ENCODE measurements at places on chromosomes 12 and 14.

DNA sequence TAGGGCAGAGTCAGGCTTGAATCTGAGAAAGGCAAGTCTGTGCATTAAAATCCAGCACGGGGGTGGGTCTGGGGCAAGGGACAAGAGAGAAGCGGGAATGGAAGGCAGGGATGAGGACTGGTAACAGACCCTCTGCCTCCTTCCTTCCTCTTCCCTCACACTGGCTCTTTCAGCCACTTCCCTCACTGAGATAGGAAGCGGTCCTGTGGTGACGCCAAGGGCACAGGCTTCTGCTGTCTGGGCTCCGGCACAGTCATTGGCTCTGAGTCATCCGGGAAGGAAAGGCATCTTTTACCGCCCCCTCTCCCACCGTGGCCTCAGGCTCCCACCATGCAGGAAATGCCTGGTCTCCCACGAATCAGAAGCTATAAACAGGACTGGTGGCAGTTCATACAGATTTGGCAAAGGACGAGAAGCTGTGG, 70.2 kb downstream of the ETV6 start:
- DNase-seq: peak; percentile 76

DNA sequence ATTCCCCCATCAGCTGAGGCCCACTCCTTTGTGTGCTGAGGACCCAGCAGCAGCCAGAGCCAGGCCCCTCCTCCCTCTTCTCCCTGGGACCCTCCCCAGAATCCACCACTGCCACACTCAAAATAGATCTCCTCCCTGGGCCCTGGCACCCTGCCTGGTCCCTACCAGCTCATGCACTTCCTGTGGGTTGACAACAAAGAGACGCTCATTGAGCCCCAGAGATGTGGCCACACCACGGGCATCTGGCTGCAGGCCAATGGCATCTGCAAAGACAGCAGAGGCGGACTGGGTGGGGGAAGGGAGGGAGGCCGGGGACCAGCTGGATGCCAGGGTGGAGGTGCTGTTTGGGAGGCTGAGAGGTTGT, 16.0 kb upstream of the ENDOU start:
- peak; percentile 86 for DNase-seq

- no peak for DNase-seq
These were observed 10.2 kb downstream of the ARHGAP5 start for GRCh38 chr14:32087173-32087861.

DNA sequence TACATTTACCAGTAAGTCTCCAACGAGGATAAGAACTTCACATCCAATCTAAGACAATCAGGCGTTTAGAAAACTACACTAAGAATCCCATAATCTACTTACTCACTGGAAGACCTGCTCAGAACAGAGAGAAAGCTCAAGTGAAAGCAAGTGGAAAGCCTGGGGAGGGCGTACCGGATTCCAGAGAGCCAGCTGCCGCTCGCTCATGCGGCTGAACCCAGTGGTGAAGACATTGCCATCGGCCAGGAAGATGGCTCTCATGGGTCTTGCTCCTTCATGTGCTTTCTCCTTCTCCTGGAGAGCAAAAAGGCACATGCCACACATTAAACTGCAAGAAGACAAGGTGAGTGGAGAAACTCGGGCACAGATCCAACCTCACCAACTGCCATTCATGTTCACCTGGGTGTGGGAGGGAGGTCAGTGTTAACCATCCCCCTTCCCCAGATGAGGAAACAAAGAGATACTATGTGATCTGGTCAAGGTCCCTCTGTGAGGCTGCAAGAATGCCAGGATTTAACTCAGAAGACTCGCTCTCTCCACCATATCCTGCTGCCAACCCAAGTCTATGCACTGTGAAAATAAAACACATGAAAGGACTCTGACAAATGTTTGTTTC, 23.5 kb upstream of the SELPLG start:
- DNase-seq: no peak

DNA sequence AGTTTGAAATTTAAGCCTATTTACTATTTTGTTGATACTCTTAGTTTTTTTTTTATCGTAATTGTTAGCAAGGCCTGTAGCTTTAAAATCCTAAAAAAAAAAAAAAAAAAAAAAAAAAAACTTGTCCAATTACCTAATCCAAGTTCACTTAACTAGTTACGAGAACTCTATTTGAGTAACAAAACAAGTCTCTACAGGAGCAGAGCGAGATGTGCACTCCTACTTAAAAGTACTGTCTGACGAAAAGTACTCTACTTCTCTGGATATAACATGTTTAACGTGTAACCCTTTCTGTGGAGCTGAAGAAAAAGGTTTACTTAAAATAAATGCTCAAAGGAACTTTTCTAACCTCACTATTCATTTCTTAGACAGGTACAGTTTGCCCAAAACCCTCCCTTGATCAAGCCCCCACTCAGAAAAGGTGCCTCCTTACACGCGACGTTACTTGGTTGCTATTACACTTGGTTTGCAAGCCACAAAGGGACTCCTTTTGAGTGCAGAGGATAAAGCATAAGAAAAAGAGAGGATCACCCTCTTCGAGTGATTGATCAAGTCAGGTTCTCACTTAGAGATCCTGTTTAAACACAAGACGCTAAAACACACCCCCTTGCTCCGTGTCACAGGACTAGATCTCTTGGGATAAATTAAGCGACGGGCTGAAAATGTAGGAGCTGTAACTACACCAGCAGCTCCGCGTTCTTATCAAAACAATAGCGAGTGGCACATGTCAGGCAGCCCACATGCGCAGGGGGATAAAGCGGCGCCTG, 2.2 kb downstream of the BAZ1A start:
- no peak for DNase-seq
